Activated T-cell treated with anti-CD3 and anti-CD28 coated beads, Interleukin-2, amount 50 U/mL, for 24 hours (primary cell): ENCODE measurements at places on chromosomes 5 and 9.

DNA sequence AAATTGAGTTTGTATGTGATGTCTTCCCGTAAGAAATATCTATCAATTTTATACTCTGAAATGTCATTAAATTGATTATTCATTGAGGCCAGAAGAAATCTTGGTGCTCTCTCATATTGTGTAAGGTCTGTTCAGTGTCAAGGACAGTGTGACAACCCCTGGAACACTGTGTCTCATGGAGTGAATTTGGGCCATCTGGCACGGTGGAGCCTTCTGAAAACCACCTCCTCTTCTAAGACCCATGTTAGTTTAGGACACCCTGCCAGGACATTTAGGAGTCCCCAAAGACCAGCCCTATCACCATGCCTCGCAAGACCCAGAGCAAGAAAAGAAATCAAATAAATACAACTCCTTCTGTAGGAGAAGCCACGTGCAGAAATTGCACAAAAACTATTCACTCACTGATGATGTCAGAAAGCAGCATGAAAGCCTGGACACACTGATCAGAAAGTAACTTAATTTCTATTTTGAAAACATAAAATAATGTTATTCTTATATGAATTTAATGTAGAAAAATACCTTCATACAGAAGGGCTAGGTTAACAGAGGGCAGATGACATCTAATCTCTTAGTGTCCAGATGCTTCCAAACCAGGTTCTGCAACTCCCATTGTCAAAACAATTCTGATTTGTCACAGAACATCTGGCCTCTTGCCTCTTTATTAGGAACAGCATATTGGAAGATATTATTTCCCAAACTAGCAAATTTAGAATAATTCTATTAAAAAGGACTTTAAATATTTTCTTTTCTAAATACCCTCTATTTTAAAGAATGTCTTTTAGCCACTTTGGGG, 298.8 kb downstream of the NR2F1-AS1 start:
- no peak for DNase-seq

GRCh38 chr9:27712806-27713205, 139.5 kb upstream of the C9orf72 start:
- DNase-seq = no peak

DNA sequence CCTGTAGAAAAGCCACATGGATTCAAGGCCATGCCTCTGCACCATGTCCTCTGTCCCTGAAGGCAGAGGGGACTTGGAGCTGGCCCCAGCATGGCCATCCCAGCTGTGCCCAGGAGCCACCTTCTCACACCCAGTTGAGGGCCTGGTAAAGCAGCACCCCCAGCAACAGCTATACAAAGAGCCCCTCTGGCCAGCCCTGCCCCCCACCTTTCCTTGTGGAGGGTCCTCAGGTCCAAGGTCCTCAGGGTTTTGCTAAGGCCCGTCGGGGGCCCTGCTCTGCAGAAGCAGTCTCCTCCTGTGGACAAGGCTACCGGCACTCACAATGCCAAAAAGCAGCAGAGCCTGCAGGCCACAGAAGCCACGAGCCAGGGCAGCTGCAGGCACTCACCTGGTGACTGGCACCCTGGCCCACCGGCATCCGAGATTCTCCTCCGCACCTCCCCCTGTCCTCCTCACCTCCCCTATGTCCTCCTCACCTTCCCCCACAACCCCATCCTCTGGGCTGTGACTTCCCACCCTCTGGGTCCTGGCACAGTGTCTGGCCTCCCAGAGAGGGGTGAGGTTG, 39.9 kb upstream of the LPCAT1 start:
- no peak for DNase-seq

DNA sequence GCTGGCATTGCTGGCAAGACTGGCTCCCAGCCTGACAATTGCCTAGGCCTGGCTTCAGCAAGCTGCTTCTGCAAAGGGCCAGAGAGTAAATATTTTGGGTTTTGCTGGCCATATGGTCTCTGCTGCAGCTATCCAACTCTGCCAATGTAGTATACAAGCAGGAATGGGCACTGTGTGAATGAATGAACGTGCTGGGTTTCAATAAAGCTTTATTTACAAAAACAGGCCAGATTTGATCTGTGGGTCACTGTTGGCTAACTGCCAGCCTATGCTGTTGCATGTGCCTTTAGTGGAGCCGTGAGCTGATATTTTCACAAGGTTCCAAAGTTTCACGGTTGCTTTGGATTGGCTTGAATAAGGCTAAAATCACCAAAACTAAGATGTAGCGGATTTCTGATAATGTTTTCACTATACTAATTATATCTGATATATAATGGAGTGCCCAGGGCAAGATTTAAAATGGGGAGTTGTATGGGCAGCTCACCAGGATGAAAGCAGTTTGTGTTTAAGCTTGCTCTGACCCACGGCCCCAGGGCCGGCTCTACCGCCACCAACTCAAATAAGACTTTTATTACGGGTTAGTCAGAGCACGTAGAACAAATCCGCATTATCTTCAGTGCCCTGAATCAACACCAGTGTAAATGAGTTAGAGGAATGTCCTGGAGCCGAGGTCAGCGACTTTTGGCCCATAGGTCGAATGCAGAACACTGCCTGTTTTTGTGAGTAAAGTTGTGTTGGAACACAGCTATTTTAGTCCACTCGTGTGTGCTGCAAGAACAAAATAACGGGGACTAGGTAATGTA, 98.6 kb upstream of the DAP start:
- no peak for DNase-seq

GRCh38 chr9:104725014-104725413, 22.5 kb upstream of the NIPSNAP3A start:
- no peak for DNase-seq

DNA sequence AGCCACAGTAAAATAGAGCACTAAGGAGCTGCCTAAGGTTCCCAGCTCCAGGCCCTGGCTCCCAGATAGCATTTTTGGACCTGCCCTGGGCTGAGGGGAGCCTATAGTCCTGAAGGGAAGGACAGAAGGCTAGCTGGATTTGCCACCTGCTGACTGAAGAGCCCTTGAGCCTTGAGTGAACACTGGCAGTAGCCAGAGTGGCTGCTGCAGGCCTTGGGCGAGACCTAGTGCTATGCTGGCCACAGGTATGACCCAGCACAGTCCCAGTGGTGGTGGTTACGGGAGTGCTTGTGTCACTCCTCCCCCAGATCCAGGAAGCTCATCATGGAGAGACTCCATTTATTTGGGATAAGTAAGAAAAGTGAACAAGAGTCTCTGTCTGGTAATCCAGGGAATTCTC, 10.3 kb upstream of the STX17 start:
- DNase-seq = no peak

- DNase-seq = no peak
Measured at GRCh38 chr9:78811622-78812276, 514.8 kb downstream of the PSAT1 start.

DNA sequence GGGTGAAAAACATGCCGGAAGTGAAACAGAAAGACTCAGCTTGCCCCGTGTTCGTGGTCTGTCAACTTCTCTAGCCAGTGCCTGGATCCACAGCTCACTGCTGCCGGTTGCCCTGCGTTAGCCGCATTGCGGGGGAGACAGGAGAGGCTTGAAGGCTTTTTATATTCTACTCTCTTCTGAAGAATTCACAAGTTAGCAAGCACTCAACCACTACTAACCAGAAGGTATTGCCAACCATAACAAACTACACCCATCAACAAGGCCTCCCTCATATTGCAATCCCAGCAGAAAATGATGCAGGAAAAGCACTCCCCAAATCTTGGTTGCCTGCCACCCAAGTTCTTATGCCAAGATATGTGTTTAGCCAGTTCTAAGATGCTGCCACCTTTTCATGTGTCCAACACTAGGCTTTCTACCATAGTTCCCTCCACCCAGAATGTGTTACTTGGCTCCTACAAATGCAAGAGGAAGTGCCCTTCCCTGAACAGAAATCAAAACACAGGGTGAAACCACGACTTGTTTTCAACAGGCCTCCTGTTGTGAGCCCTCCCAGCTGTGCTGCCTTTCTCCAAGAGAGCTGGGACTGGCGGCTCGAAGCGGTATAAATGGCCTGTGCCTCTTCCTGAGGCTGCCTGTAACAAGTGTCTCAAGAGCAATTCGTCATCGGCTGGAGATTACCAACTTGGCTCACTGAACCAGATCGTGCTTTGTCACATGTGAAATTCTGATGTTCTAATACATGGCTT, 129.0 kb downstream of the SNX18 start:
- peak; percentile 73 for DNase-seq

- DNase-seq = peak; percentile 83
Measured at GRCh38 chr5:151213803-151214613, 9.9 kb downstream of the CCDC69 start.

DNA sequence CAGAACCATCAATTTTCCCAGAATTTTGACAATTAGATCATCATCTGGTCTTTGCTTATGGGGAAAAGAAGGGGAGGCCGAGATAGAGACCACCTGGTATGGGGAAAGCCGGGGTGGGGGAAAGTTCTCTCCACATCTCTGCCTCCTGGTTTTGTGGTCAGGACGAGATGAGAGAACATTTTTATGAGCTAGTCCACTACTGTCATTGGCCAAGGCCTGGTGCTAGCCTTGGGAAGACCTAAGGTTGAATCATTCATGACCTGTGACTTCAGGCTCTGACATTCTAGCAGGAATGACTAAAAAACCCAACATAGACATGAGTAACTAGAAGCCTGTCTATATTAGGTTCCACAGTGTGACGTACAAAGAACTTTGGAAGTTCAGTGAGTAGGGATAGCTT, 135.2 kb downstream of the PTTG1 start:
- no peak for DNase-seq

- peak; percentile 77 for DNase-seq
Measured at GRCh38 chr9:20623021-20623747, 885 bp upstream of the MLLT3 start.

GRCh38 chr9:134503301-134504105, 138.1 kb upstream of the COL5A1 start:
- DNase-seq = no peak

DNA sequence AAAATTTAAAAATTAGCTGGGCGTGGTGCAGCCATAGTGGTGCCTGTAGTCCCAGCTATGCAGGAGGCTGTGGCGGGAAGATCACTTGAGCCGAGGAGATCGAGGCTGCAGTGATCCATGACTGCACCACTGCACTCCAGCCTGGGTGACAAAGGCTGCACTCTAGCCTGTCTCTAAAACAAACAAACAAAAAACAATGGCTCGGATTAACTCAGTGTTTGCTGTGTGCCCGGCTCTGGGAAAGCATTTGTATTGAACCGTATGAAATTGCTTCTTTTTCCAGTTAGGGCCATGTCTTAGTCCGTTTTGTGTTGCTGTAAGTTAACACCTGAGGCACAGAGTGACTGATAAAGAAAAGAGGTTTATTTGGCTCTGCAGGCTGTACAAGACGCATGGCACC, 62.6 kb downstream of the CFAP77 start:
- no peak for DNase-seq

GRCh38 chr5:170907758-170908157, 45.9 kb downstream of the RANBP17 start:
- DNase-seq = no peak

DNA sequence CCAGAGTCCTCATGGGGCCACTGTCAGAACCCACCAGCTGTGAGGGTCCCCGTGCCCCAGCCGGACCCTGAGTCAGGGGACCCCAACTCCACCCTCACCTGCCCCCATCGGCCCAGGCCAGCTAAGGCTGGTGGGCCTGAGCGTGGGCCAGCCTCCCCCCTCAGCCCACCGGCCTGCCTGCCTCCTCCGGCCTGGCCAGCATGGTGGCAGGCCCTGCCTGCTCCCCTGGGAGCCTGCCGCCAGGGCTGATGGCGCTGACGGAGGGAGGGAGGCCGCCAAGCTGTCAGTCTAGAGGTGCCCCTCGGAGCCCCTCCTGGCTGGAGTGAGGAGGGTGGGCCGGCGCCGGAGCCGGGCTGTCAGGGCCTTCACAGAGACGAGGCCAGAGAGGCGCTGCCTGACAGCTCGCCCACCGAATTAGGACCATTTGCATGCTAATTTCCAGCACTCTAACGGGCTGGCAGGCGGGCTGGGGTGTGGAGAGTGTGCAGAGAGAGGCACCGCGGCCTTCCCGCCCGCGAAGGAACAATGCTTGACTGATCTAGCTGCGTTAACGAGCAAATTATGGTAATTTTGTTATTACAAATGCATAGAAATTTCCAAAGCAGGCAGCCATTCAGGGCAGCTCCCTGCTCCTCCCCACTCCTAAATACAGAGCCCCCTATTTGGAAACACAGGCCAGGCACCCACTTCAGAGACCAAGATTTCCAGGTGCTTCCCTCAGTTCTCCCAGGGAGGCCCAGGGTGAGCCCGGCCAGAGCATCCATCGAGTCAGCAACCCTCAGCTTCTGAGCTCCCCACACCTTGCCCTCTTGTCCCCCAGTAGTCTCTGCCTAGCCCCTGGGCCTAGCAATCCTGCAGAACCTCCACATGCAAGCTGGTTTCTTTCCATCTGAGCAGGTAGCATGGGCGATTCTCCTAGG, 169.3 kb downstream of the PAX5 start:
- DNase-seq = no peak

GRCh38 chr5:170275376-170275994, 22.1 kb downstream of the LCP2 start:
- no peak for DNase-seq

- DNase-seq = no peak
Measured at GRCh38 chr5:32231241-32231640, 57.1 kb upstream of the GOLPH3 start.

DNA sequence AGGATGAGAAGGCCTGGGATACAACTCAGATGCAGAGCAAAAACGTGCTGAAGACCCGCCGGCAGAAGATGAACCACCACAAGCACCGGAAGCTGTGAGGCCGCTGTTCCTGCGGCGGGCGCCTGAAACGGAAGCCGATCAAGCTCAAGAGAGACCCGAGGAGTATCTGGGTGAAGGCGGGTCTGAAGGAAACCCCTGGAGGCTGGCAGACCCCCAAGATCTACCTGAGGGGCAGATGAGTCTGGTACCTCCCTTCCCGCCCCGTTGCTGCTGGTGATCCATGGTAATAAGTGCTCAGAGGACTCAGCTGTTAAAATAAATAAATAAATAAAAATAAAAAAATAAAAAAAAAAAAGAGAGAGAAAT, 89.3 kb downstream of the BASP1 start:
- no peak for DNase-seq

- no peak for DNase-seq
Measured at GRCh38 chr9:32558408-32558934, 6.1 kb upstream of the TOPORS start.

GRCh38 chr5:43390471-43390870, 21.7 kb downstream of the CCL28 start:
- DNase-seq = no peak

GRCh38 chr9:126343271-126343700, 16.7 kb downstream of the MVB12B start:
- no peak for DNase-seq

DNA sequence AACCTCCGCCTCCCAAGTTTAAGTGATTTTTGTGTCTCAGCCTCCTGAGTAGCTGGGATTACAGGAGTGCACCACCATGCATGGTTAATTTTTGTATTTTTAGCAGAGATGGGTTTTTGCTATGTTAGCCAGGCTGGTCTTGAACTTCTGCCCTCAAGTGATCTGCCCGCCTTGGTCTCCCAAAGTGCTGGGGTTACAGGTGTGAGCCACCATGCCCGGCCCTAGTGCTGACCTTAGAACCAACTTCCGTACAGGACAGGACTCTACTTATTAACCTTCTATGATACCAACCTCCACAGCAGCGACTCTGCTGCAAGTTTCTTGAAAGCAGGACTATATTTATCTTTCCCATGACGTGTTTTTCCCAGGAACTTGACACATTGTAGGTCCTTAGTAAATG, 176.9 kb downstream of the RGS3 start:
- DNase-seq = peak; percentile 0

- DNase-seq = no peak
Measured at GRCh38 chr9:112495614-112496013, 9.0 kb downstream of the KIAA1958 start.

- DNase-seq = no peak
Measured at GRCh38 chr5:130295235-130295634, 391.0 kb downstream of the CHSY3 start.

- DNase-seq = no peak
Measured at GRCh38 chr9:126661521-126662251, 48.0 kb downstream of the LMX1B start.
